Sigmoid colon (tissue), 7 donors: ENCODE measurements at places on chromosomes 1 and 21. TPM values are rescaled to one million over a fixed set of nuclear protein-coding genes. Genes with fewer than 3 reads are reported as not detected.

- DNase-seq = no peak
- H3K27ac ChIP-seq = no peak overlapping the region
- H3K4me3 ChIP-seq = no peak overlapping the region
These were observed 50.4 kb downstream of the CD34 start for GRCh38 chr1:207860531-207860930.

- no peak overlapping the region for H3K4me3 ChIP-seq
- DNase-seq = no peak
- no peaks in the 10 kb centered on the region for H3K4me1 ChIP-seq
These were observed 307.0 kb upstream of the PROX1 start for GRCh38 chr1:213680677-213681325.

DNA sequence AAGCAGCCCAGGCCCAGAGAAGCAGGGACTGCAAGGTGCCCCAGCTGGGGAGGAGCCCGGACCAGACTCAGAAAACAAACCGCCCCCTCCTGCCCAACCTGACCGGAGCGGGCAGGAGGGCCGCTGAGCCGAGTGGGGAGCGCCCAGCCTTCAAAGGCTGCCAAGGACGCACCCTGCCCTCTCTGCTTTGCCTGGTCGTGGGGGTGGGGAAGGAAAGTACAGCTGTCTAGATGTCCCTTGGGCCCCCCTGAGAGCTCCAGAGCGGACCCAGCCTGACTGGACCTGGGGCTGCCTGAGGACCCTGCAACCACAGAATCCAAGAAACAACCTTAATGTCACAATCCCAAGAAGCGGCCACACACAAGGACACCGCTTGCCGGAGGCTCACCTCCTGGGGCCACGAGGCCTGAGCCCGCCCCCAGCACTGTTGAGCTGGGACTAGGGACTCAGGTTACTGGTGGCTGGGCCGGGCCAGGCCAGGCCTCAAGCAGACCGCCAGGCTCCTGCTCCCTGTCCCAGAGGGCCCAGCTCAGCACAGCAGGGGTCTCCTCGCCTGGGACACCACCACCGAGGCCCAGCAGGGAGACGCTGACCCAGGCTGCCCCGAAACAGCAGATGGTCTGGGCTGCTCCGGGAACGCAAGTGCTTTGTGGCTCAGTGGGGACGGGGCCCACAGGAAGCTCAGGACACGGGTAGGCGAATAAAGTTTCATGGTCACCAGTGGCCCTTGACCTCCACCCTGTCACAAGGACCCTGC is 1.4 kb downstream of the DVL1 start:
- H3K4me3 ChIP-seq = peak overlapping the region; percentile 80
- peak overlapping the region; percentile 96 for H3K27ac ChIP-seq
- H3K36me3 ChIP-seq = no peaks in the 10 kb centered on the region
- no peaks in the 10 kb centered on the region for H3K27me3 ChIP-seq
- H3K4me1 ChIP-seq = peaks cover 57% of the 10 kb centered on the region
- DNase-seq = no peak

The NR1I3 gene
- not detected for polyA plus RNA-seq

- no peaks in the 10 kb centered on the region for H3K36me3 ChIP-seq
- DNase-seq = no peak
- no peaks in the 10 kb centered on the region for H3K27me3 ChIP-seq
- H3K27ac ChIP-seq = no peak overlapping the region
These were observed 47.5 kb upstream of the A3GALT2 start for GRCh38 chr1:33368431-33368830.

GRCh38 chr21:14768042-14768441 is 221.9 kb upstream of the SAMSN1 start:
- H3K36me3 ChIP-seq = no peaks in the 10 kb centered on the region
- H3K4me1 ChIP-seq = no peaks in the 10 kb centered on the region
- H3K27me3 ChIP-seq = no peaks in the 10 kb centered on the region
- no peak overlapping the region for H3K27ac ChIP-seq
- no peak for DNase-seq
